CD4-positive, alpha-beta T cell treated with Interleukin-6 at 100 ng/mL for 8 hours (primary cell): ENCODE measurements at places on chromosomes 4 and X.

DNA sequence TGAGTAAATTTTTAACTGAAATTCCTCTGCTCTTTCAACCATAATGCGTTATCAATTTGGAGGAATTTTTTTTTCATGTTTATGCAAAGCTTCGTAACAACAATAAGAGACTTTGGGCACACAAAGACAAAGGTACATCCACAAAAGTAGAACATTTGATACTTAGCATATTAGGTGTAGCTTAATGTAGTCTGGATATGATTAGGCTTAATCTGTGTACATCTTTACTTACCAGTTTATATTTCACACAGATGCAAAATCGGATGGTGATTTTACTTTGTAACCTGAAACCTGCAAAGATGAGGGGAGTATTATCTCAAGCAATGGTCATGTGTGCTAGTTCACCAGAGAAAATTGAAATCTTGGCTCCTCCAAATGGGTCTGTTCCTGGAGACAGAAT, 20.3 kb downstream of the AIMP1 start:
- DNase-seq = no peak

DNA sequence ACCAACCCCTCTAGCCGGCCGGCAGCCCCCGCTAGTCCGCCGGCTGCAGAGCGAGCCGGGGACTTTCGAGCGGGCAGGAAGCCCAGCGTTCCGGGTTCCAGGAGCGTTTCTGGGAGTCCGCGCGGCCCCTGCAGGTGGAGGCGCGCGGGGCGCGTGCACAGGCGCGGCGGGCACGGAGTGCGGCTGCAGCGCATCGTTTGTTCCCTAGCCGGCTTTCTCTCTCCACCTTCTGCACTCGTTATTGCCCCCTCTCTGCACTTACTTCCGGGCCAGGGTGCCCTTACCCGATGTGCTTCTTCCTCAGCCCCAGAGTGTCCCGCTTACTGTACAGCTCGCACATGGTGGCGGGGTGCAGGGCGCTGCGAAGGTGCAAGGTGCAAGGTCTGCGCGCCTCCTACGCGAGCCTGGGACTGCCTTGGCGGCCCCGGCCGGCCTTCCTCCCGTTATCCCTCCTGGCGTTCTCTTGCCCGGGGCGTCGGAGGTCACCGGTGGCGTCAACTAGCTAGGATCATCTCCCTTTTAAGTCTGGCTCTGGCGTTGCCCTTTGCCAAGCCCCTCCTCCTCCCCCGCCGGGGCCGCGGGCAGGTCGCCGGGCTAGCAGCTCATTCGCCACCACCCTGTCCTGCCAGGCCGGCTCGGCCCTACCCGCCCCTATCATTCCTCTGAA, at the start of gene ETNPPL:
TSS of gene ETNPPL (minus strand) at position 495 of the 667 bp plus-strand sequence. CDS start at position 340, 155 bp downstream.
- DNase-seq = no peak

- DNase-seq = no peak
Measured at GRCh38 chr4:15151033-15151432, 148.8 kb downstream of the CPEB2 start.

GRCh38 chr4:140268186-140268841, 105.1 kb upstream of the SCOC start:
- DNase-seq = no peak

- DNase-seq = no peak
Measured at GRCh38 chr4:97978791-97979488, 164.3 kb downstream of the STPG2 start.

DNA sequence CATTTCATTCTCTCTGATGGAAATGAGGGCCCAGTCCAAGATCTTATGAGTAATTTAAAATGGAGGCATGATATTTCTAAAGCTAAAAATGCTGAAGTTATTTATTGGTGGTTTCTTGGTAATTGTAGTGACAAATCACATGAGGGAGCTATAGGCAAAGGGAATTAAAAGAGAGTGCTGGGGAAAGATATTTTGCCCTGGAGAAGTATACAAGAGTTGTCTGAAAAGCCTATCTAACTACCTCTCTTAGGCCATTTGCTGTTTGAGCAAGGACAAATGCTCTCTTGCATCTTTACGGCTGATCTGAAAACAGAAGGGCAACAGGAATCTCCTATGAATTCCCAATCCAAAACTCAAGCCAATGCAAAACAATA, 89.4 kb downstream of the FMR1NB start:
- DNase-seq = no peak

DNA sequence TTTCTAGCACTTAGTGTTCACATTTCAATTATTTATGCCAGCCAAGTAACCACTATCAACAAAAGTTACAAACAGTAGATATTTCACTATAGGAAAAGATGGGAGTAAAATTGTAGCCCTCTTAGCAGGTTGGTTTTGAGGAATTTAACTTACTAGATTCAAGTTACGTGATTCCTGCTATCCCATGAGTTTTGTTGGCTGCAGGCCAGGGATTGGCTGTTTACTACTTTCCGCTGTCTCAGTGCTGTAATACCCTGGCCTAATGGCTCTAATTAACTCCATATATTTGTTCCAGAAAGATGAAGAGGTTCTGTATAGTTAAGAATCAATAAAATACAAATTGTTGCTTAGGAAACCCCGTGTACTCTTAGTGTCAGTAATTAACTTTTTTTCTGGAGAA, 55.5 kb upstream of the MAGED1 start:
- DNase-seq = no peak

GRCh38 chr4:168886351-168886750, 123.7 kb downstream of the CBR4 start:
- no peak for DNase-seq

DNA sequence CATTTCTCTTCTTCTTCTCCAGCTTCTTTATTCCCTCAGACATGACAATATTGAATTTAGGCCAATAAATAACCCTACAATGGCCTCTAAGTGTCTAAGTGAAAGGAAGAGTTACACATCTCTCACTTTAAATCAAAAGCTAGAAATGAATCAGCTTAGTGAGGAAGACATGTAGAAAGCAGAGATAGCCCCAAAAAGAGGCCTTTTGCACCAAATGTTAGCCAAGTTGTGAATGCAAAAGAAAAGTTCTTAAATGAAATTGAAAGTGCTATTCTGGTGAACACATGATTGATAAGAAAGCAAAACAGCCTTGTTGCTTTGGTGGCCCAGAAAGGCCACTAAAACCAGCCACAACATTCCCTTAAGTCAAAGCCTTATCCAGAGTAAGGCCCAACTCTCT, 146.2 kb upstream of the HHIP start:
- no peak for DNase-seq

GRCh38 chrX:150547375-150548115, 20.9 kb upstream of the MTM1 start:
- no peak for DNase-seq

DNA sequence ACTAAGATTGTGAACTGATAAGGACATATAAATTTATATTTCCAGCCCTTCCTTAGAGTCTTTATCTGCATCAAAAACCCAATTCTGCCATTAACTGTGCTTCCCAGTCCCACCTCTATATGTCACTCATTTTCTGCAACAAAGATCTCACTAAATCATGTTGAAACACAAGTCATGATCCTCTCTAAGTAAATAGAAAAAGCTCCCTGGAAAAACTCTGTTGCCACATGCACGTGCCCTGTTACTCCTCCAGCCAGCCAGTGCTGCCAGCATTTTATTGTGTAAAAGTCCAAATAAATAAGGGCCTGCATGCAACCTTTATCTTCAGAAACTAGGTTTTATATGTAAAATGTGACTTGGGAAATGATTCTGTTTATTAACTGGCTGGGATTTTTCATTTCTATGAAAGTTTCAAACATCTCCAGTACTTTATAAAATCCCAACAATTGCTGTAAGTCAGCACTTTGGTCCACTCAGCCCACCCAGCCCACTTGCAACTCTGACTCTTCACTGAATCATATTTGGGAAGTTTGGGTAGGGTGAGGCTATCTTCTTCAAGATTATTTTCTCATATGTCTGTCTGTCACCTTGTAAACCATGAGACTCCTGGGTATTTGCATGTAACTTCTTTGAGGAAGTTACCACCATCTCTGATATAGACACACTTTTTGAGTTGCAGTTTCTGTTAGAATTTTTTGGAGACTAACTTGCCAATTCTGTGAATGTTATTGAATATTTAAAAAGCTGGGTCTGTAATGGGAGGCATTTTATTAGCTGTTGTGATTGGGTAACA, 40.0 kb upstream of the SMARCA5 start:
- no peak for DNase-seq

GRCh38 chr4:26084414-26084813, 170.4 kb downstream of the SMIM20 start:
- DNase-seq = no peak

DNA sequence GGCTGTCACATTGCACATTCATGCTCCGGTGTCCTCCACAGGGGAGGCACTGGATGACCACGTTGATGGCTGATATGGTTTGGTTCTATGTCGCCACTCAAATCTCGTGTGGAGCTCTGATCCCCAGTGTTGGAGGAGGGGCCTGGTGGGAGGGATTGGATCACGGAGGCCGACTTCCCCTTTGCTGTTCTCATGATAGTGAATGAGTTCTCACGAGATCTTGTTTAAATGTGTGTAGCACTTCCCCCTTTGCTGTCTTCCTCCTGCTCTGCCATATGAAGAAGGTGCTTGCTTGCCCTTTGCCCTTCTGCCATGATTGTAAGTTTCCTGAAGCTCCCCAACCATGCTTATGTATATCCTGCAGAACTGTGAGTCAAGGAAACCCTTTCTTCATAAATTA, 22.3 kb upstream of the NAT8L start:
- no peak for DNase-seq

DNA sequence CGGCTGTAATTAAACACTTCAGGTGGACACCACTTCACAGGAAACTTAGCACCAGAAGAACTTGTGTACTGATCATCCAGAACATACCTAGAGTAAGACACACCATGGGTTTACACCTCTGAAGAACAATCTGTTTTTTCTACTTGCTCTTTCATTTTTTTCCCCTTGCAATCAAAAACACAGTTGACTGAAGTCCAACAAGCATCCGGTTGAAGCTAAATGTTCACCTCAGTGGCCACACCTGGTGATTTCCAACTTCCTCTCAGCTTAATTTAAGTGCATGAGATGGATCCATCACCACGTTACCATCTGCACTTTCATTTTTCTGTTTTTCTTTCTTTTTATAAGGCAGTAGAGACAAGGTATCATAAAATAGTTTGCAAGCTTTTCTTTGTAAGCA, 4.9 kb upstream of the TXK start:
- peak; percentile 68 for DNase-seq

DNA sequence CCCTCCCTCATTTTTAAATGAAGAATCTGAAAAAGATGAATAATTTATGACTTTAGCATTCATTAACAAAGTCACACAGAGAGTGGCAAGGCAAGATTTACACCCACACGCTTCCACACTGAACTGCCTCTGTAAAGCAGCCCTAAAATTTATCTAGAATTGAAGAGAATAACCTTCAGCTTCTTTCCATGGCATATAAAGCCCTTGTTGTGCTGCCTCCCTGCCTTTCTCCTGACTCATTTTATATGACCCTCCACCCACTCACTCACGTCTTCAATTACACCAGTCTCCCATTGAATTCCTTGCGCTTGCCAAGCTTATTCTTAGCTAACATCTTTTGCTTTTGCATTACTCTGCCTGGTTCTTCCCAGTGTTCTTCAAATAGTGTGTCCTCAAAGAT, 2649.3 kb downstream of the PCDH7 start:
- DNase-seq = no peak

GRCh38 chr4:60313611-60314178, 886.4 kb upstream of the ADGRL3 start:
- DNase-seq = no peak

GRCh38 chr4:140533951-140534480, 10.0 kb downstream of the ELMOD2 start:
- no peak for DNase-seq

DNA sequence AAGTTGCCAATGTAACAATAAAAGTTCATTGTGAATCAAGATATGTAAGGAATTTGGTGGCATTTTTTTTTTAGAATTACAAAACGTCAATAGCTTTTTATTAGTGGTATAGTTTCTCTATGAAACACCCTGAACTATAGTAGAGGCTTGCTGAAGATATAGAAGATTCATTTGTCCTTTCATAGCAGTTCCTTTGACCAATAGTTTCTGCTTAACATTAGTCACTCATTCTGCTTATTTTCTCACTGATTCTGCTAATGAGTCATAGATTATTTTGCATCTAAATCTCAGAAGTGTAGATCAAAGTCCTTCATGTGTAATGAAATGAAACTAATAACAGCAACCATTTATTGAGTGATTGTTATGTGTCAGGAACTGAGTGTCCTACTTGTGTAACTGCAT, 205.0 kb upstream of the TET2 start:
- DNase-seq = no peak

- no peak for DNase-seq
Measured at GRCh38 chr4:53128706-53129357, 237.0 kb downstream of the SCFD2 start.

- no peak for DNase-seq
Measured at GRCh38 chr4:15598644-15599043, 56.5 kb downstream of the FBXL5 start.

DNA sequence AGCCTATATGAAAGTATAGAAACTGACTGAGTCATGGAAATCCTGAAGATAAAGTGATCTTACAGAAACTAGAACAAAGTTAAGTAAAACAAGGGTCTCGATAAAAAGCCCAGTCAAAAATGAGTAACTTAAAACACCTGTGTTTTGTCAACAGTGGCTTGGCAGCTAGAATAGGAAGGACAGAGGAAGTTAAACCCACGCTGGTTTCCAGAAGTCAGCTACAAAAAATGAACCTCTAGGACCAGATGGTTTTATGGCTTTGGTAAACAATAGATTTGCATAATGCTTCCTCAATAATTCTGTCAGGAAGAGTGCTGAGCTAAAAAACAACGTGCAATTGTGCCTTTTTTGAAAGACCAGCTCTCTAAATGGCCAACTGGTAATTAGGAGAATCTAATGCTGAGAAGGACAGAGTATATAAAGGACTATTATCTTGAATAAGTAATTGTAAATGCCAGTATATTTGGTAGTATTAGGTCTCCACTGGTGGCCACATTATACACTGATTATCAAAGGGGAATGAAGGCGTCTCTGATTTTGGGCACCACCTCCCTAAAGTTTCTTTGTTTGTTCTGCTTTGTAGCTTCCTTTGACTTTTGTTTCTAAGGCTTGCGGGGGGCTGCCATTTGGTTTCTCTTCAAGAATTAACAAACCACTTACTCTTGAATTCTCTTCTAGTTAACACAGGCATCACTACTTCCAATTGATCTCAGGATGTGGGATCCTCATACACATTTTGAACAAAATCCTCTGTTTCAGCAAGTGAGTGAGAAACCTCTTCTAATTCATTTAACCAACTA, 72.2 kb upstream of the PPP3CA start:
- DNase-seq = no peak

GRCh38 chr4:41458689-41459088, 79.3 kb upstream of the LIMCH1 start:
- no peak for DNase-seq

- no peak for DNase-seq
Measured at GRCh38 chr4:175953960-175954521, 111.6 kb upstream of the WDR17 start.

- no peak for DNase-seq
Measured at GRCh38 chrX:9337046-9337445, 127.8 kb upstream of the TBL1X start.

DNA sequence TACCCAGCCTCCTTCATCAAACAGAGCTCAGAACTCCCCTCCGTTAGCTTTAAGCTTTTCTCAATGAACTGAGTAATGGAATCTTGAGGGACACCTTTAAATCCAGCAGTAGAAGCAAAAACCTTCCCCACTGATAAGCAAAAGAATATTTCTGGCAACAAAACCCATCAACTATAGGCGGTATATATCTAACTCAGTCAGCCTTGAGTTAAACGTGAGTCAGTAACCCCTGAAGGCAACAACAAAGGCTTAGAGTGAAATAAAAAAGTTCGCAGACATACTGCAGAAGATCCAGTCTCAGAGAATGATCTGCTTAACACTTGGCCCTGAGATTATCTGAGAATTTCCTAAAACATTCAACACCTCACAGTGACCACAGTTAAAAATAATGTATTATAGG, 77.2 kb downstream of the DMD start:
- no peak for DNase-seq
